Bronchial smooth muscle cell (primary cell): ENCODE measurements at places on chromosomes 13 and 19. TPM values are rescaled to one million over a fixed set of nuclear protein-coding genes. Genes with fewer than 3 reads are reported as not detected.

The C5AR1 gene
- 0.16 and 0.17 TPM in 2 replicates for total RNA-seq

The ATP5F1D gene
- 23.9 and 40.0 TPM in 2 replicates for total RNA-seq

The C13orf42 gene
- not detected in 2 replicates for total RNA-seq

The CLEC17A gene
- 0.09 and 0.16 TPM in 2 replicates for total RNA-seq

The EBI3 gene
- total RNA-seq = 0.16 TPM in 1 of 2 replicates, not detected in the other

The RBM42 gene
- total RNA-seq = 19.0 and 29.5 TPM in 2 replicates

The AMER2 gene
- under 0.01 TPM in 1 of 2 replicates, not detected in the other for total RNA-seq

The NUDT19 gene
- total RNA-seq = 2.0 and 3.6 TPM in 2 replicates

The KANK3 gene
- 0.16 and 0.26 TPM in 2 replicates for total RNA-seq
